GM18507 (cell line): ENCODE measurements at places on chromosomes 5 and 9.
A peak's percentile ranks its signal among the peaks of the same experiment; 100 is the strongest.

GRCh38 chr5:67165526-67166459 lies 30.8 kb downstream of the CD180 start:
- DNase-seq = peak; percentile 78

DNA sequence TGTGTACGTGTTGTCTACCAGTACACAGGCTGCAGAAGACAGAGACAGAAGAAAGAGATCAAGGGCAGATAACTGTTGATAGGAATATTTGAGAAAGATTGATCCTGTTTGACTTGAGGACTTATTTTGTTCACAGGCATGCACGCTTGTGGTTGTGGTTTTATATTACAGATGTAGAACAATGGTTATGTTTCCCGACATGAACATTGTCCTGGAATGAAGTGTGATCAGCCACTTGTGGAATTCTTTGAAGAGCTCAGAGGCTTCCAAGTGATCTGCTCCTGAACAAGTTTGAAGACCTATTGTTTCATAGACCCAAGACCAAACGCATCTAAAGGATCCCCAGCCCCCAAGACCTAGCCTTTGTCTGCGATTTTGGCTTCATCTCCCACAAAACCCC lies 13.7 kb downstream of the TEX53 start:
- DNase-seq = no peak

- DNase-seq = no peak
Observed at GRCh38 chr5:173535976-173536639, 80.3 kb downstream of the BOD1 start.

DNA sequence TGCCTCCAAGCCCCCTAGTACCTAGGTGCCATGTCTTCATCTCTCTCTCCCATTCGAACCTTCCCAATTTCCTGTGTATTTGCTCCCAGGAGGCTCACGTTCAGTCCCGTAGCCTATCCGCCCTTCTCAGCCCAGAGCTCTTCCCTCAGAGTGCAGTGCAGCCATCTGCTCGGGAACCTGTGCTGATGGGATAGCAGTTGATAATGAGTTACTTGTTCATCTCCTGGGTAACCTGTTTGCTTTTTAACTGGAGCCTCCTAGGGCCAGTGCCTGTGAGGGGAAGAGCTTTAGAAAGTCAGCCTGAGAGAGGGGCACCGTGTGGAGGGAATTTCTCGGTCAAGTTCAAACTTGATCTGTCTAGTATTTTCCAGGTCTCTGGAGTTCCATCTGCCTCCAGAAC lies 229.8 kb upstream of the IL12B start:
- no peak for DNase-seq

DNA sequence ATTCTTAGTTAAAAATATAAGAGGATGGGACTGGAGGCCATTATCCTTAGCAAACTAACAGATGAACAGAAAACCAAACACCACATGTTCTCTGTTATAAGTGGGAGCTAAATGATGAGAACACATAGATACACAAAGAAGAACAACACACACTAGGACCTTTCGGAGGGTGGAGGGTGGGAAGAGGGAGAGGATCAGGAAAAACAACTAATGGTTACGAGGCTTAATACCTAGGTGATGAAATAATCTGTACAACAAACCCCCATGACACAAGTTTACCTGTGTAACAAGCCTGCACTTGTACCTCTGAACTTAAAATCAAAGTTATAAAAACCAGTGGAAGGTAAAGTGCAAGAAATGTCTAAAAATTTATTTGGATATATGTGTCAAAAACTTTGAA lies 1047.4 kb upstream of the C9orf72 start:
- no peak for DNase-seq

DNA sequence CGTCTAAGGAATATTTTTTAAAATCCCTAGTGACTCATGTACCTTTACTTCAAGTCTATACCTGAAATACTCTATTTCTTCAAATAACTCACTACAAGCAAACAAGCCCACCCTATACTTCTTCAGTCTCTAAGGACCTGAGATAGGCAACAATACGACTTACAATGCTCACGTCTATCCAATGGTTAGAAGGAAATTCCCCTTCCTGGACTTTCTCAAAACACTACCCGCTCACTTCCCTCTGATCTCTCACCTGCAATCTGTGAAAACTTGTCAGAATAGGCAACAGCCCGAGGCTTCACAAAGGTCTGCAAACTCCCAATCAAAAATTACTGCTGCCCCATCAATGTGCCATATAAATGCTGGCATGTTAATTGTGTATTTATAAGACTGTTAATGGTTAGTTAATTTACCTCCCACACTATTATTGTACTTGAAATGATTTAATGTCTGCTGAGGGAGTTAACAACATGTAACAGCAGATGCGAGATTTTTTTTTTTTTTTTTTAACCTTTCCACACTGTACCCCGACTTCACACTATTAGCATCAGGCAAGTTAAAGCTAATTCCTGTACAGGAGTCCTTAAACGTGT lies 27.3 kb downstream of the MAPKAP1 start:
- no peak for DNase-seq

DNA sequence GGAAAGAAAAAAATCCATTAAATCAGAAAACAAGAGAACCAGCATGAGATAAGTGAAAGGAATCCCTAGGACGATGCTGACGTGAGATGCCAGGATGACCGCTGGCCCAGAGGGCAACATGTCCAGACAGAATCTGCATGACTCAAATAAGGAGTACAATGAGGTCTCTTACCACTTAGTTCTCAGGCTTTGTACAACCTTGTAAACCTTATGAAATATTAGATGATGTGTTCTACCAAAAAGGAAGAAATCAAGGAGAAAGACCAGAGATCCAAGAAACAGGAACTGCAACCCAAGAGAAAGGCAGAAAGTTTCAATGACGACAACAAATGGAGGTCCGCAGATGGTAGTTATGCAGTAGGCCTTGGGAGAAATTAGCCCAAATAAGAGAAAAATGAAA lies 2.8 kb upstream of the GPR150 start:
- DNase-seq = no peak

- no peak for DNase-seq
Observed at GRCh38 chr5:112434641-112435040, 15.6 kb upstream of the EPB41L4A start.

GRCh38 chr9:69393425-69393824 lies 68.4 kb downstream of the ENTREP1 start:
- no peak for DNase-seq
